ENCODE measurements at places on chromosomes 11 and 22.
A peak's percentile ranks its signal among the peaks of the same experiment; 100 is the strongest.

DNA sequence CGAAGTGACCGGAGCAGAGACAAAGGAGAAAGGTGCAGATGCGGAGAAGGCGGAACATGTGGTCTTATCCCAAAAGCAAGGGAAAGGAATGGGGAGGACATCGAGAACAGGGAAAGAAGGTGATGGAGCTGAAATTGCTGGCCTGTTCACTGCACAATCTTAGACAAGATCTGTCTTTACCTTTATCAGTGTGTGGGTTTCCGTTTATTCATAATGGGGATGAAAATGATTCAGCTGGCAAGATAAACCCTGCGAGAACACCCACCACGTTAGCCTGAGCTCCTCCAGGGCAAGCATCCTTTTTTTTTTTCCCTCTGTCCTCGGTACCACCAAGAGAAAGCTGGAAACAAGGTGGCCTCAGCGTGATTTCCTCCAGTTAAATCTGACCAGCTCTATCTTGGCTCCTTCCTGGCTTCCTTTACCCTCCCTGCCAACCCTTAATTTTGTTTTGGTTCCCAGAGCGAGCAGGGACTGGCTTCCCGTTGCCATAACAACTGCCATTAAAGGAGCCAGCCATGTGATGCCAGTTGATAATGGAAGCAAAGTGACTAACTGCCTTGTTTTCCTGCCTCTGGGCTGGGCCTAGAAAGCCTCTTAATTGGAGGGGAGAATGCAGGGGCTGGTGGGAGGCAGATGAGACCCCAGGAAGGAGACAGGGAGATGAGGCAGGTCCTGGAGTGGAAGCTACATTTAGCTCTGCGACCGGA is 4.2 kb downstream of the SGSM1 start:
- DNase-seq, result no peak

GRCh38 chr11:714436-714835 is 8.4 kb downstream of the EPS8L2 start:
- no peak for DNase-seq

GRCh38 chr11:128196235-128196634 is 391.1 kb downstream of the ETS1 start:
- no peak for DNase-seq

DNA sequence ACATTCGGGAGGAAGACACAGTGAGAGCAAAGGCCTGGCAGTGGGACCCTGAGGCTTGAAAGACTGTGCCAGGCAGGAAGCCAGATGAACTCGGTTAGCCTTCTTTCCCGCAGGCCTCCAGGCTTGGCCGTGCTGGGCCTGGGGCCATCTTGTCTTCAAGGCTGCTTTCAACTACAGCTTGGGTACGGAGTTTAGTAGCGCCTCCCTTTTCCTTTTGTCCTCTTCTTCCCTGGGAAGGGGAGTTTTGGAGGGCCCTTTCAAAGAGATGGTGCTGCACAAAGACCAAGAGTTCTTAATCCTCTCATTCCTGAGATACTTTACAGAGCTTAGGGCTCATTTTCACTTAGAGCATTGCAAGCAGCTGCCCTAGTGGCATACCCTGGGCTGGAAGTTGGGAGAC is 87.5 kb downstream of the TP53I11 start:
- DNase-seq, result no peak

GRCh38 chr11:79942646-79943045 is 501.8 kb upstream of the TENM4 start:
- no peak for DNase-seq

DNA sequence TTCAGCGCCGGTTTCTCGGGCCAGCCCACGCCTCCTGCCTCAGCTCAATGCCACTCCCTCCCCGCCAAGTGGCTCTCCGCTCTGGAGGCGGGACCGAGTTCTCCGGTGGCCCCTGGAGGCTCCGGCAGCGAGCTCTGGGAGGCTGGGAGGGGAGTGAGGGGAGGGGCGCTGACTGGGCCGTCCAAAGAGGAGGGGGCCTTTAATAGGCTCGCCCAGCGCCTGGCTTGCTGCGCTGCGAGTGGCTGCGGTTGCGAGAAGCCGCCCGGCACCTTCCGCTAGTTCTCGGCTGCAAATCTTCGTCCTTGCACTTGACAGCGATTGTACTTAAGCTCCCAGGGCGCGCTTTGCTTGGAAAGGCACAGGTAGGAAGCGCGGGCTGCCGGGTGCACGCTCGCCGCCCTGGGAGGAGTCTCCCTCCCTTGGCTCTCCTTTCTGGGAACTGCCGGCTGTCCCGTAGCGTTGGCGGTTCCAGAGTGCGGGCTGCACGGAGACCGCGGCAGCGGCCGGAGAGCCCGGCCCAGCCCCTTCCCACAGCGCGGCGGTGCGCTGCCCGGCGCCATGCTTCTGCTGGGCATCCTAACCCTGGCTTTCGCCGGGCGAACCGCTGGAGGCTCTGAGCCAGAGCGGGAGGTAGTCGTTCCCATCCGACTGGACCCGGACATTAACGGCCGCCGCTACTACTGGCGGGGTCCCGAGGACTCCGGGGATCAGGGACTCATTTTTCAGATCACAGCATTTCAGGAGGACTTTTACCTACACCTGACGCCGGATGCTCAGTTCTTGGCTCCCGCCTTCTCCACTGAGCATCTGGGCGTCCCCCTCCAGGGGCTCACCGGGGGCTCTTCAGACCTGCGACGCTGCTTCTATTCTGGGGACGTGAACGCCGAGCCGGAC is at the start of gene ADAMTS15:
Gene ADAMTS15 (plus strand): TSS at position 230 of the 894 bp plus-strand sequence. CDS start 329 bp downstream, at position 559.
- peak; percentile 44 for DNase-seq

GRCh38 chr11:131544591-131544990 is 174.2 kb downstream of the NTM start:
- no peak for DNase-seq

- DNase-seq, result peak; percentile 96
Observed at GRCh38 chr11:65477149-65477965, 21.5 kb upstream of the MALAT1 start.

DNA sequence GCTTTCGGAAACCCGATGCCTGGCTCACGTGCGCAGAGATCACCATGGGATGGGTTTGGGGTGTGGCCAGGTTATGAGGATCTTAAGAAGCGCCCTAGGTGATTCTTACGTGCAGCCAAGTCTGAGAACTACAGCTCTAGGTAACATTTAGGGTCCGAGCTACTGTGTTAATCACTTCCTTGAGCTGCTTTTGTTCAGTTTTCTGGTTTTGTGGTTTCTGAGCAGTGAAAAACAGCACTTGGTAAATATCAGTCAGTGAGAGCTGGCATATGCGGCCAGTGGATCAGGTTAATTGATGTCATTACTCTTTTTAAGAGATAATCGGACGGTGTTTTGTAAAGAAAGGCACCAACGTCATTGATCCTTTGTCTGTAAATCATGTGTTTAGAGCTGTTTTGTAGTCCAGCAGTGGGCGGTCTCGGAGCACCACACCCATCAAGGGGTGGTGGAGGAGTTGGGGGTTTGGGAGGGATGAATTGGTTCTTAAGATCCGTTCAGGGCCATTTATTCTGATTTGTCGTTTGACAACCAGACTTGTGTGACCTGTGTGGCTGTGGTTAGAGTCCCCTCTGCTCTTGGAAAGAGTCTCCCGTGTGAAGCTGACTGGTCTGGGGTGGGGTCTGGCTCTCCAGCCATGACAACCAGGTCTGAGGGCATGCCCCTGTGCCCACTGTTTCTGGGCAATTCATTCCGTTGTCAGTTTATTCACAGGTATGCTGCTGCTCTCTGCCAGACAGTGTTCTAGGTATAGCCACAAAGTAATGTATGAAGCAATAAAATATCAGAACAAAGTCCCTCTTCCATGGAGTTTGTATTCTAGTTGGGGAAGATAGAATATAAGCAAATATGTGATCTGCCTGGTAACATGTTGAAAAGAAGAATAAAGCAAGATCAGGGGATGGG is 61.9 kb upstream of the SORL1-AS1 start:
- DNase-seq, result no peak

DNA sequence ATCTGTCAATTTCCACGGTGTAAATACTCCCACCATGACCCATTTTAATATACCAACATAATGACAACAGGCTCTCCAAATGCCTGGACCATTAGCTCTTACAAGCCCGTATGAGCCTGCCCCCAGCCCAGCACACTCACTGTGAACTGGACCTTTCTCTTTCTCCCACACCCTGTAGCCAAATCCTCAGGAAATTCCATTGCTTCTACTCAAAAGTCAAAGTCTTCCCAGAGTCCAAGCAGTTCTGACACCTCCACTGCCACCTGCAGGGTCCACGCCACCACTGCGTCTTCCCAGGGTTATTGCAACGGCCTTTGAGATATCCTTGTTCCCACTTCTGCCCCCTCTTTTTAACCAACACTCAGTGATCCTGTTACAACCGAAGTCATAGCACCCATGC is 110.1 kb upstream of the ASPHD2 start:
- DNase-seq, result no peak

- DNase-seq, result no peak
Observed at GRCh38 chr22:50145721-50146438, 24.7 kb upstream of the PANX2 start.

DNA sequence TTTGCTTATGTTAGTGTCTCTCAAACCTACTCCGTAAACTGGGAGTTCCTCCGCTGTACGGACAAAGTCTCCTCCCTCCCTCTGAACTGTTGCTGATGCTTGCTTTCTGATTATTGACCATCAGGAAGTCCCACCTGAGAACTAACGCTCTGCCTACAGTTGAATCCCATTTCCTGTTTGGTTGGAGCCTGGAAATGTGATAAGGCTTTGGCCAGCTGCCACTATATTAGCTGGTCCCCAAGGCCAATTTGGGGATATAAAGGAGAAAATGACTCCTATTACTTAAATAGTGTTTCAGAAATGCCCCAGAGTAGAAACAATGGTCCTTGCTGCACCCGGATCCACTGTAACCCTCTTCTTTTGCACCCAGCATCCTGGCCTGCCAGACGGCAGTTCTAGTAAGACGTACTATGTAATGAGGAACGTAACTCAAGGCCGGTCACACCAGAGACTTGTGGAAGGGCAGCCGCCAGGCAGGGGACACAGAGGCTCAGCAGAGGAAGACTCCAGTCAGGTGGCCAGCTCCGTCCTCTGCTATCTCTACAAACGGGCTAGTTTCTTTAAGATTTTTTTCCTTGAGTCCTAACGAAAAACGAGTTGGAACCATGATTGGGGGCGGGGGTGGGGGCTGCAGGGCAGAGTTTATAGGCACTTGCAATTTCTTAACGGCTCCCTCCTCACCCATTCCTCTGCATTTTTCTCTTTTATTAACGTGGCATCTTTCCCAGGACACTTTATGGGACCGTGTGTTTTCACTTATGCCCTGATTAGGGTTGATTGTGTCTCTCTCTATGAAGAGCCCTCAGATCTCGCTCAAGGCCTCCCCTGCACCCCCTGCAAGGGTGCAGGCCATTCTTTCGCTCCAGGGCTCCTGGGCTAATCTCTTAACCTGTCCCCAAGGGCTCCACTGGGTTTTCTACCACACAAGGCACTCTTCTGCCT is 72.8 kb upstream of the CDON start:
- DNase-seq, result no peak

GRCh38 chr11:33941637-33942160 is 49.8 kb upstream of the LMO2 start:
- DNase-seq, result peak; percentile 49

- DNase-seq, result no peak
Observed at GRCh38 chr22:25643232-25644000, 78.9 kb downstream of the GRK3 start.

DNA sequence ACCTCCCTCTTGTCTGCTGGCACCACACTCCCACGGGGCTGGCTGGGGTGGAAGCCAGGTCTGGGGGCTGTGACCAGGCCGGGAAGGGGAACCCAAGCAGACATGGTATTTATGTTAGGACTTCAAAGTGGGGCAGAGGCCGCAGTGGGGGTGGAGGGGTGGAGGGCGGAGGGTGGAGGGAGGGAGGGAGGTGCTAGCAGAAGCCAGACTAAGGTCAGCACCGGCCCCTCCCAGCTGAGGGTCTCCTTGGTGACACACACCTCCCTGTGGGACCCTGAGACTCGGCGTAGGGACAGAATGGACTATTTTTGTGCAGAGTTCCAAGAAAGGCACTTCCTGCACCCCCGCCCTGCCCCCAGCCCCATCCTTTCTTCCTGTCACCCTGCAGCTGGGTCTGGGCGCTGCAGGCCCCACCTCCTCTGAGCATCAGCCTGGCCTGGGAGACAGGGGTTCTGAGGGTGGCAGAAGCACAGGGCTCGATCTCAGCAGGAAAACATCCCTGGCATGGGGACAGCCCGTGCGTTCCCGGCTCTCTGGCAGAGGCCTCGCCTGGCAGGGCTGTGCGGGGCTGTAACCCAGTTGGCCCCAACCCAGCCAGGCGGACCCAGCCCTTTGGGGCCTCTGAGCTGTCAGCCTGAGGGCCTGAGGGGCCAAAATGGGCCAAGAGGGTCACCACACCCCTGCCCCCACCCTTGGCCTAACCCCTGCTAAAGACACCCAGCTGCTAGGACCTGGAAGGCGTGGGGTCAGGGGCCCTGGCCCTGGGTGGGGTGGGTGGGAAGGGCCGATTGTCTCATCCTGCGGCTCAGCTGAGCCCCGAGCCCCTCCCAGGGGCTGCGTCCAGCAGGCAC is 9.6 kb upstream of the CD248 start:
- no peak for DNase-seq

- DNase-seq, result peak; percentile 31
Observed at GRCh38 chr22:19110064-19110458, 12.2 kb downstream of the DGCR2 start.

DNA sequence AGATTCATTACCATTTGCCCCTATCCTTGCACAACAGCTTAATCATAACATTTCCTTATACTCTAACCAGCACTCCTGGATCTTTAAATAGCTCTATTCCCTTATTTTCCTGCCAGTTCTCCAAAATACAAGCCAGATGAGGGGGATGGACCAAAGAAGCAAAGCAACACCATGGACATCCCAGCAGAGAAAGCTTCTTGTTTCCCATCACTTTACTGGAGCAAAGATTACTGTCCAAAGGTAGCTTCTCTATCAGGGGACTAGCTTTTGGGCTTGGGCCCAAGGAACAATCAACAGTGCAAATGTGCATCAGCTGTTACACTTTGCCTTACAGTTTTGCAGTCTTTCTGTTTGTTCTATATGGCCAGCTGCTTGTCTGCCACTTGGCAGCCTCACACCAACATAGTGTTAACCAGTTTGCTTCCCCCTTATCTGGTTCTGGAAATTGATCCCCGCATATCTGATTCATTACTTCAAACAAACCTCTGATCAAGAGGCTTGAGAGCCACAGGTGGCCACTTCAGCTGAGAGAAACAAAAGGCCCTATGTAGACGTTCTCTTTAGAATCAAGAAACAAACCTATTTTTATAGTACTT is 814.3 kb downstream of the METTL15 start:
- no peak for DNase-seq

DNA sequence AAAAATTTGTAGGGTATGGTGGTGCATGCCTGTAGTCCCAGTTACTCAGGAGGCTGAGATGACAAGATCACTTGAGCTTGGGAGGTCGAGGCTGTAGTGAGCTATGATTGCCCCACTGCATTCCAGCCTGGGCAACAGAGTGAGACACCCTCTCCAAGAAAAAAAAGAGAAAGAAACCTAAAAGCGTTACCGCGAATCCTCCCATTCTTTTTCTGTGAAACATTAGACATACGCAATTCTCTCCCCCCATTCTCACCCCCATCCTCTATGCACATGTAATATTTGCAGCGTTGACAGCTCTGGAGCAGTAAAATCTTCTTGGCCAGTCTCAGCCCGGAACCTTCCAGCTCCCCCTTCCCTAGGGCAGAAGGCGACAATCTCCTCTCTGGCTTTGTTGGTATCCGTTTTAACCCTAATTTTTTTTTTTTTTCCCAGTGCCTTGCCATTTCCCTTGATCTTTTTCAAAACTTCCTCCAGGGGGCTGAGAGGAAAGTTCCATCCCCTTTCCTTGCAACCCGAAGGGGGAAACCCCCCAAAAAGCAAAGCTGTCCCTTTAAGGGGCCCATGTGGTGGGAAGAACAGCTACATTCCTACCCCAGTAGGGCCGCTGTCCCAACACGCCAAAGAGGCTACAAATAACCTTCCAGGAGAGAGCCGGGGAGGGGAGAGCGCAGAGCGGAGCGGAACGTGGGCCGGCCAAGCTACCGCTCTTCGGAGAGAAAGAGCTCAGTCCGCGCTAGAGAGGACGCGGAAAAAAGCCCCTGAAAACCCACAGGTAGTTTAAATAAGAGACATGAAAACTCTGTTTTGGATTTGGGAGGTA is 1.9 kb downstream of the LRP4 start:
- DNase-seq, result peak; percentile 59
